ENCODE measurements at places on chromosomes 1 and 21.
A peak's percentile ranks its signal among the peaks of the same experiment; 100 is the strongest.

GRCh38 chr1:67307251-67308060 is at the start of gene IL12RB2:
Gene IL12RB2 (plus strand): TSS chr1:67307873. CDS start chr1:67320369, 12,496 bp downstream.
- peak; percentile 3 for DNase-seq

- DNase-seq = no peak
Observed at GRCh38 chr1:220926146-220926545, 46.9 kb downstream of the HLX start.

DNA sequence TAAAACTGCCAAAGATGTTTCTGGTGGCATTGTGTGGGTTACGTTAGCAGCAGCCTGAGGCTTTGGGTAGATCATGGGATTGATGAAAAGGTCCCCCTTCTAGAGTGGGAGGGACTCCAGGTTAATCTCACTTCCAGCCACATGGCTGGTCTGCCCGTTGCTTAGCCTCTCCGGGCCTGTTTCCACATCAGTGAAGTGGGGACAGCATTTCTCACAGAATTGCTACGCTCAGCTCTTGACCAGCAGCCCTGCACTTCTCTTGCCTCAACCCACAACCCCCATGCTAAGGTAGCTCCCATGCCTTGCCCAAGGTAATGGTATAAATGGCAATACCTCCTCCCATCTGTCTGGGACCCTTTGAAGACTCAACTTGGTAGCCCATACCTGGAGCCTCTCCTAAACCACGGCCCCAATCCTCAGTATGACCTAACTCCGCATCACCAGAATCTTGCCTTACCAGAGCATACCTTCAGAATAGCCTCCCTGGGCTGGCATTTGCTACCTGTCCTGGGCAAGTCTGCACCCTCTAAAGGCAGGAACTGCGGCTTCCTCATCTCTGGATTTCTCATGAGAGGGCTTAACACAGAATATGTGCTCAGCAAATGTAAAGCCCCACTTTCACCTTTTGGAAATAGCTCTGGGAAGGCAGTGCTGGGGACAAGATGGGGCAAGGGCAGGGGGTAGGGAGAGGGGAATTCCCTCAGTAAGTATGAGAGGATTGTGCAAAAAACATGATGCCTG is 10.9 kb upstream of the GUCA2A start:
- DNase-seq = no peak

- DNase-seq = no peak
Observed at GRCh38 chr1:62753031-62753965, 30.6 kb upstream of the ATG4C start.

GRCh38 chr1:234612352-234613127 is 2.6 kb upstream of the IRF2BP2 start:
- peak; percentile 82 for DNase-seq

DNA sequence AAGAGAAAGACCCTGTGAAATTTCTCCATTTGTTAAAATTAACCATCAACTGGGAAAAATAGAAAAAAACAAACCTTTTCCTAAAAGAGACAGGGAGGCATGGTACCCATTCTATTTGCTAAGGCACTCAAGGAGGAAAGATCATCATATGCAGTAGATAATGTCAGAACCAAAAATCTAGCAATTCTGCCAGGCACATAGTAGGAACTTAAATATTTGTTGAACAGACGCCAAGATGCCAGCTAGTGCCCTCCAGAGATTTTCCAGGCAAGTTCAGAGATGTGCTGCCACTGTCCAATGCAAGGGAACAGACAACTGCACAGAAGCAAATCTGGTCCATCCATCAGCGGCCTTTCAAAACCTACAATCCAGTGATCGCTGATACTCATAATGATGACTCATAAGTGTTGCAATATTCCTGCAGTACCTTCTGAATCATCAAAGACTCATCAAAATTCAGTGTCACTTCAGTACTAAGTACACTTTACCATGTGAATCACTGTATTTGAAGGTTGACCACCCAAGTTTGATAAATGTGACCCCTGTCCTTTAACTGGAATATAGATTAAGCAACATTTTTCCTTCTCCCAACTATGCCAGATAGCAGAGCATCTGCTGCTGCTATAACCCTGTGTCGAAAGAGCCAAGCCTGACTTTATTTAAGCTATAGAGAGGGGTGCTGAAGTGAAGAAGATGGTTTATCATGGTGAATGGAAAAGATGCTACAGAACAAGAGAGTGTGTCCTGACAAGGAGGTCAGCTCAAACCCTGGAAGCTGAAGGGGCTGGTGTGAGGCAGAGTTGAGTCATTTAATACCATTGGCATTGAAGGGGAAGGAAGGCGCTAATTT is 99.1 kb downstream of the MT1HL1 start:
- no peak for DNase-seq

DNA sequence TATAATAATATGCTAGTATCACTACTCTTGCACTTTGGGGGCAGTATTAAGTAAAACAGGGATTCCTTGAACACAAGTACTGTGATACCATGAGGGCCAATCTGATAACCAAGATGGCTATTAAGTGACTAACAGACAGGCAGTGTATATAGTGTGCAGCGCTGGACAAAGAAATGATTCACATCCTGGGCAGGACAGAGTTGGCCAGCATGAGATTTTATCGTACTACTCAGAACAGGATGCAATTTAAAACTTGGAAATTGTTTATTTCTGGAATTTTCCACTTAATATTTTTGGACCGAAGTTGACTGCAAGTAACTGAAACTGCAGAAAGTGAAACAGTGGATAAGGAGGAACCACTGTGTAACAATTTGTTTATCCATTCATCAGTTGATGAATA is 74.6 kb downstream of the DNTTIP2 start:
- DNase-seq = no peak

- no peak for DNase-seq
Observed at GRCh38 chr1:114043054-114043453, 63.8 kb downstream of the OLFML3 start.

- DNase-seq = no peak
Observed at GRCh38 chr1:219650880-219651279, 38.0 kb upstream of the ZC3H11B start.

DNA sequence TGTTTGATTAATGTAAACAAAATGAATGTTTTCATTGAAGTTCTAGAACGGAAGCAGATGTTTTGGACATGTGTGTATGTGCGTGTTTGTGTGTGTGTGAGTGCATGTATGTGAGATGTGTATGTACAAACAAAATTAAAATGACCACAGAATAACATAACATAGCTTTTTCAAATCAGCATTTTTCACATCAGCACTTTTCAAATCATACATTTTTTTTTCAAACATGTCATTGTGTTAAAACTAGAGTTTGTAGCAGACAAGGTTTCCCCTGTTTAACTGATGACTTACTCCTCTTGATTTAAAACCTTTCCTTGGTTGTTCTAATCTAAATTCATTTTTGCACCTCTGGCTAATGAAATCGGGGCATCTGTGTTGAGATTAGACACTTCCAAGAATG is 35.6 kb upstream of the ZNHIT6 start:
- no peak for DNase-seq

- no peak for DNase-seq
Observed at GRCh38 chr1:3522564-3523265, 68.2 kb downstream of the ARHGEF16 start.

- no peak for DNase-seq
Observed at GRCh38 chr21:34524646-34525601, 12.9 kb upstream of the KCNE1 start.

DNA sequence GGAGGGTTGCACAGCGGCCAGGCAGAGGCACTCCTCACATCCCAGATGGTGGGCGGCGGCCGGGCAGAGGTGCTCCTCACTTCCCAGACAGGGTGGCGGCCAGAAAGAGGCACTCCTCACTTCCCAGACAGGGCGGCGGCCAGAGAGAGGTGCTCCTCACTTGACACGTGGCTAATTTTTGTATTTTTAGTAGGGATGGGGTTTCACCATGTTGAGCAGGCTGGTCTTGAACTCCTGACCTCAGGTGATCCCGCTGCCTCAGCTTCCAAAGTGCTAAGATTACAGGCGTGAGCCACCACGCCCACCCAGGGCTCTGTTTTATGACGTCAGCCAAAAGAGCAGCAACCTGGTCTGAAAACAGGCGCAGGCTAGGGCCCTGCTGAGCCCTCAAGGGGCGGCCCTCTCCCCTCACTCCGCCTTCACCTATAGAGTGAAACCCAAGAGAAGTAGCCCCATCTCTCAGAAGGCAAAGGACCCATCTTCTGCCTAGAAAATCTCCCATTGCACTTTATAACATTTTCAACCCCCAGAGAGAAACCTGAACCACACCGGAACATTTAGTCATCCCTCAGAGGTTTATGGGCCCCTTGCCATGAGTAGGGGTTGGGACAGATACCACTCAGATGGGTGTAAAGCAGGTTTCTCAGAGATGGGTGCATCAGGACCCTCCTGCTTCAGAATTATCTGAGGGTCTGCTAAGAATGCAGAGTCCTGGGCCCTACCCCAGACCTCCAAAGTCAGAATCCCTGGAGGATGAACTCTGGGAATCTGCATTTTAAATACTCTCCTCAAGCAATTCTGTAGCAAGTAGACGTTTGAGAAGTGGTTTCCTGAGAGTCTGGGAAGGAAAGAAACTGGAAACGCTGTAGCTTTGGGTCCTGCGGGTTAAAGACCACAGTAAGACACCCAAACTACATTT is 40.8 kb downstream of the CDK18 start:
- DNase-seq = no peak

GRCh38 chr1:201066986-201067385 is 43.5 kb upstream of the KIF21B start:
- no peak for DNase-seq

GRCh38 chr1:111213412-111213811 is 13.0 kb upstream of the DENND2D start:
- DNase-seq = no peak

Data from NCI-H1105 (cell line).